Vagina (tissue), 2 donors: ENCODE measurements at places on chromosomes 1 and 21. TPM values are rescaled to one million over a fixed set of nuclear protein-coding genes. Genes with fewer than 3 reads are reported as not detected.

GRCh38 chr1:118914379-118915161 is 73.6 kb downstream of the TBX15 start:
- DNase-seq: no peak

DNA sequence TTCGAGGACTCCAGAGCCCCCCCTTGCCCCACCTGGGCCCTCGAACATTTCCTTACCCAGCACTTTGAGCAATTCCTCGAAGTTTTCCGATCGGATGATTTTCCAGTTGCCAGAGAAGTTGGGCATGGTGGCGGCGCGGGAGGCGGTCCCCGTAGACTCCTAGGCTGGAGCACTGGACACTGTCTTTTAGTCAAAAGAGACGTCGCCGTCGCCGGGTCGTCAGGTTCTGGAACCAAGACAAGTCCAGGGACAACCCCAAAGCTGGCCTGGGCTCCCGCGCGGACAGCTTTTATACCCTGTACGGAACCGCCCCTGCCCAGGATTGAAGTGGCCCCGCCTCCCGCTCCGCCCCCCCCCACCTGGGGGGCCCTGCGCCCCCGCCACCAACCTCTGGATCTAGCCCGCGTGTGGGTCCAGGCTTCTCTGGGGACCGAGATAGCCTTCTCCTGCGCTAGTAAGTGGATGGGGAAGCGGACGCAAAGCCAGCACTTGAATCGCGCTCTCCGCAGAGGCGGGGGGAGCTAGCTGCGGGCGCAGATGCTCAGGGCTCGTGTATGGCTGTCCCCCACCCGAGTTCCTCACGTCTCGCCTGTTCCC is at the start of gene CRABP2:
Gene CRABP2, minus strand, starts transcription at position 263 of the 597 bp plus-strand sequence. Its CDS starts 137 bp downstream, at position 126.
- DNase-seq: no peak

DNA sequence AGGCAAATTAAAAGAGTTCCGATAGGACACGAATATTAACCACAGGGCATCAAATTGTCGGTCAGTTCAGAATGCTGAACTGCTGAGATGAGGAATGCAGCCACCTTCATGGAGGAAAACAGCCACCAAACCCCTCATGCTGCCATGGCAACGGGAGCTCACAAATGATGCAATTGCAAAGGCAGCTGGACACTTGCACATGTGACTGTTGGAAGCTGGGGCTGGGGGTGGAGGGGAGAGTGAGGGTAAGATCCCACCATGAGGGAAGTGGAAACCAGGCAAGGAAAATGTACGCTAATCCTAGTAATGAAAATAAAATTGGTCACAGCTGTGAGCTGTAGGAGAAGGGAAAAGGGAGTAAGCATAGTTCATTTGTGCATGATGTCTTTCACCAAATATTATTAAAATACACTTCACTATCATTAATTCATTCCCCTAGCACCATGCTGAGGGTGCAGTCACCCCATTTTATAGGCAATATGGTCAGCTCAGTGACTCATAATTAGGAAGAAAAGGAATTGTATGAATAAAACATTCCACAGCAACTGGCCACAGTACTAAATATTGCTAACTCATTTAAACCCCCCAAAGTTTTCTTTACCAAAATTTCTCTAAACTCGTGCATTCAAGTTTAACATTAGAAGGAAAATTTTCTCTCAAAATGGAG is 15.3 kb downstream of the BECN2 start:
- no peak for DNase-seq

Gene PRDM16
- total RNA-seq: 3.9 TPM

DNA sequence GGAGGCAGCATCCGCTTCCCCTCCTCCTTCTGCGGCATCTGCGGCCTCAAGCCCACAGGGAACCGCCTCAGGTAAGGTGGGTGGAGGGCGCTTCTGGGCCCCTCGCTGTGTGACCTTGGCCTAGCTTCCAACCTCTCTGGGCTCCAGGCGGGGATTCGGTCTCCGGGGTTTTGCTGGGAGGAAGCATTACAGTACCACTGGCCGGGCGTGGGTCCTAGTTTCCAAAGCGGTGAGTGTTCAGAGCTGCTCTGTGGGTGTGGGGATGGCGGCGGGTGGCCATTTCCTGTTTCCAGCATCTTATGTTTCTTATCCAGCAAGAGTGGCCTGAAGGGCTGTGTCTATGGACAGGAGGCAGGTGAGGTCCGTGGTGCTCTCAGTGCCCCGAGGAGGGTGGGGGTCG is 11.6 kb downstream of the FAAH start:
- DNase-seq: no peak

Gene TSPEAR
- not detected for total RNA-seq

DNA sequence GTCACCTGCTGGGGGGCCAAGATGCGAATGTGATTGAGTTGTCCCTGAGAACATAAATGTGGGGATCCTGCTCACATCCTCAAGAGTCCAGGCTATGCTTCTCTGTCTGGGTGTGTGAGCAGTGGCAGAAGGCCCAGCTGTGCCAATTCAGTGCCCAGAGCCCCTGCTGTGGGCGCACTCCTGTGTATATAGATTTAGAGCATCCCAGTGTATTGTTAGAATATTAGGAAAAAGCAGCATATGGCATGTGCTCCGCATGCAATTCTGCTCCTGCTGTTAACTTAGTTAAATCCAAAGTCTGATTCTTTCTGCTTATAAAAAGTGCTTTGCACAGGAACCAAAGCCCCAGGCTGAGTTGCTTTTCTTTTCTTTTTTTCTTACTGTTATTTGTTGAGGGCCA is 37.8 kb downstream of the FAM78B start:
- DNase-seq: no peak

- no peak for DNase-seq
These were observed 59.7 kb downstream of the ERICH3 start for GRCh38 chr1:74613894-74614293.

Gene PODN
- total RNA-seq: 207 TPM

DNA sequence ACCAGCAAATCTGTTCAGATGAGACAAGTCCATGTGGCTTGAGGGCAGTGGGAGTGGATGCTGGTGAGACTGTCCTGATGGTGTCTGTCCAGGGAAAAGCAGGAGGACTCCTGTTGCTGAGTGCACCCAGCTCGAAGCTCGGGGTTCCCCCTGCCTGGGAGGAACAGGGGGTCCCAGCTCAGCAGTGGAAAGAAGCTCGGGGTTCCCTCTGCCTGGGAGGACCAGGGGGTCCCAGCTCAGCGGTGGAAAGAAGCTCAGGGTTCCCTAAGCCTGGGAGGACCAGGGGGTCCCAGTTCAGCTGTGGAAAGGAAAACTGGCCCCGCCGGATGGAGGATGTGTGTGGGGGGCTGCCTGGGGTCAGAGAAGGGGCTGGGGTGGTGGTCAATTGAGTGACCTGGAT is 39.1 kb downstream of the CRYAA start:
- no peak for DNase-seq

GRCh38 chr1:206579747-206580437 is 32.4 kb downstream of the EIF2D start:
- DNase-seq: no peak

DNA sequence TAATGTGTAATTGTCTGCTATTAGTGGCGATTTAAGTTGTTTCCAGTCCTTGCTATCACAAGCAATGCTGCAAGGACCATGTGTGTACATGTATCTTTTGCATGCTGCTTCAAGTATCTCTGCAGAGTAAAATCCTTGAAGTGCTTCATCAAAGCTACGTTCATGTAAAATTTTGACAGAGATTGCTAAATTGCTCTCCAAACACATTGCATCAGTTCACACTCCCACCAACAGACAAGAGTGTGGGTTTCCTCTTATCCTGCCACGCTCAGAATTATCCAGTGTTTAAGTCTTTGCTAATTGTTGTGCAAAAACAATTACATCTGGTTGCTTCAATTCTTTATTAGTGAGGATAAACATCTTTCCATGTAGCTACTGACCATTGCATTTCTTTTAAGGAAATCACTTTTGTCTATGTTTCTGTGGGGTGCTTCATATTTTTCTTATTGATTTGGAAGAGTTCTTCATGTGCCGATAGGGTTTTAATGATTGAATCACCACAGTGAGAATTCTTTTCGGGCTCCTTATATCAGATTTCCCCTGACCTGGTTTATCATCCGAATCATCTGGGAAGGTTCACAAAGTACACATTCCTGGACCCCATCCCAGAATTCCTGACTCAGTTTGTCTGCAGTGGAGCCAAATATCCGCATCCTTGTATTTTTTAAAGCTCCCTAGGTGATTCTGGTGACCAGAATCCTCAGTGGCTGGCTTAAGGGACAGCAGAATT is 56.3 kb upstream of the GALNT2 start:
- DNase-seq: no peak

GRCh38 chr1:156291226-156292061 is 4.0 kb downstream of the GLMP start:
- DNase-seq: no peak

GRCh38 chr1:174297351-174297750 is 138.0 kb downstream of the RABGAP1L start:
- DNase-seq: no peak

DNA sequence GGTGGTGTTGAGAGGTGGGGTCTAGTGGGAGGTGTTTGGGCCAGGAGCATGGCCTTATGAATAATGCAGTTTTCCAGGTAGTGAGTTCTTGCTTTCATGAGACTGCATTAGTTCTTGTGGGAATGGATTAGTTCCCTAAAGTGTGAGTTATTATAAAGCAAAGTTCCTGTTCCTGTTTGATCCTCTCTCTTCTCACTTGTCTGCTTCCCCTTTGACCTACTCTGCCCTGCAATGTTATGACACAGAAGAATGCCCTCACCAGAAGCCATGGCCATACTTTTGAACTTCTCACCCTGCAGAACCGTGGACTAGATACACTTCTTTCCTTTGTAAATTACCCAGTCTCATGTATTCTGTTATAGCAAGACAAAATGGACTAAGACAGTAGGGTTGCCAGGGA is 53.6 kb downstream of the MAP3K7CL start:
- DNase-seq: no peak

DNA sequence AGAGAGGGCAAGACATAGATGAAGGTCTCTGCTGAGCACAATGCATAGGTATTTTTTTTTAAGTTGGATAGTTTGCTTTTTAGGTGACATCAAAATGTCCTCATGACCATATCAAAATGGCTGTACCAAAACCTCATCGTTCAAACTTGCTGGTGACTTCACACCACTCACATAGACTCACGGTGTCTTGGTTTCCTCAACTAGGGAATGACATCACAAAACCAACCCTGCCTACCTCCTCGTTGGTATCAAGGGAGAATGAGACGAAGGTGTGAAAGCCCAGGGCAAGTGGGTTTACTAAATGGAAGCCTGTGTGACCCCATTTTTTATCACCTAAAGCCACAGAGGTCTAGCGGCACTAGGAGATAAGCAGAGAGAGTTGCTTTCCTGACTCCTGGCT is 1.6 kb downstream of the PIGR start:
- no peak for DNase-seq

Gene SLC30A10
- 0.25 TPM for total RNA-seq

Gene PCSK9
- total RNA-seq: 0.25 TPM

DNA sequence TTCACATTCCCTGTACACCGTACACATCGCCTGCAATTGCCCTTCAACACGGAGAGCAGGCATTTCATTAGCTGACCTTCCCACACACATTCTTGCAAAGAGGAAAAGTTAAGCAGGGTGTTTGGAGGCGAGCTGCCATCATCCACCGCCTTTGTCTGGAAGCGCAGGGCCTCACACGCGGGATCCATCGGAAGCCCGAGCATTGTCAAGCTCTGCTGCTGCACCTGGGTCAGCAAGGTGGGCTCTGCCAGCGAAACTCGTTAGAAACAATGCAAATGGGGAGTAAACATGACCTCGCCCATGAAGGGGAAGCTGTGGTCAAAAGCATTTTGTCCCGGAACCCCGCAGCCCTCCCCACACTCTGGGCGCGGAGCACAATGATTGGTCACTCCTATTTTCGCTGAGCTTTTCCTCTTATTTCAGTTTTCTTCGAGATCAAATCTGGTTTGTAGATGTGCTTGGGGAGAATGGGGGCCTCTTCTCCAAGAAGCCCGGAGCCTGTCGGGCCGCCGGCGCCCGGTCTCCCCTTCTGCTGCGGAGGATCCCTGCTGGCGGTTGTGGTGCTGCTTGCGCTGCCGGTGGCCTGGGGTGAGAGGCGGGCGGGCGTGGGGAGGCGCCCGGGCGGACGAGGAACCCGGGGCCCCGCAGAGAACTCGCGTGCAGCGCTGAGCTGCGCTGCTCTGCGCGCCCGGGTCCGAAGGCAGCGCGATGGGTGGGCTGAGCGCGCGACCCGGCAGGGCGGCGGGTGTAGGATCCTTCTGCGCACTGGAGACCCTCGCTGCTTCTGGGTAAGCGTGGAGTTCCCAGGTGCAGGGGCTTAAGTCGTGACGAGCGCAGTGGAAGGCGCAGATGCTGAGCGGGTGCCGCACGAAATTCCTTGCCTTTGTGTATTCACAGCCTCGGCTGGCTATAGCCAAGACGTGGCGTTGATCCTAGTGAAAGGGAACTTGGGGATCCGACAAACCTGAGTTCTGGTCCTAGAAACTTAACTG is at the start of gene CR1:
Gene CR1, plus strand, starts transcription at position 357 of the 992 bp plus-strand sequence. Its CDS starts 111 bp downstream, at position 468.
- no peak for DNase-seq

- DNase-seq: no peak
These were observed 42.0 kb downstream of the CXADR start for GRCh38 chr21:17554679-17555465.

- no peak for DNase-seq
These were observed 491.5 kb downstream of the NUF2 start for GRCh38 chr1:163813251-163813650.

Gene SELENOF
- total RNA-seq: 77.3 TPM

DNA sequence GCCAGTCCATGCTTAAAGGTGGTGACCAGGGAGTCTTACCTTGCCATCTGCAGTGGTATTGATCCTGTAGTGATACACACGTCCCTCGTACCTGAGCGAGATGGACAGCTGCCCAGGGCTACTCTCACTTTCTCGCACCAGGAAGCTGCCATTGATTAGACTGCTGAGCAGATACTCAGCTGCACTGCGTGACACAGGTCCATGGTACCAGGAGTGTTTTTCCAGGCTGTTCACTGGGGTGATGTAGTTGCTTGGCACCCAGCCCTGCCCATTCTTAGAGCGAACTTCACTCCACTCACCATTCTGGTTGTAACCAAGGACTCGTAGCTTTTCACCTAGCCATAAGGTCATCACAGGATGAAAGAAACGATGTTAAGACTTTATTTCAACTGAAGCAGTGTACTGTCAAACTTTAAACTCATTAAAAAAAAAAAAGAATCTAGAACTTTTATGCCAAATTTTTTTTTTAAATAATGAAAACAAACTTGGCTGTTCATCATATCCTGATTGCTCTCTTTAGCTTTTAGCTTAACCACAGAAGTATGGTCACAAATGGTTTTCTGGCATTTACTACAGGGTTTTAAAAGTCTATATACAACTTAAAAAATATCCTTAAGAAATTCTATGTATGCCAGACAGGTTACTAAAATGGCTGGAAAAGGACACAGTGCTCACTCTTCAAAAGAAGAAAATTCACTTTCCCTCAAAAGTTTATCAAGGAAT is 44.6 kb downstream of the TOR3A start:
- DNase-seq: no peak

- no peak for DNase-seq
These were observed 137.5 kb downstream of the NOS1AP start for GRCh38 chr1:162206749-162207635.

DNA sequence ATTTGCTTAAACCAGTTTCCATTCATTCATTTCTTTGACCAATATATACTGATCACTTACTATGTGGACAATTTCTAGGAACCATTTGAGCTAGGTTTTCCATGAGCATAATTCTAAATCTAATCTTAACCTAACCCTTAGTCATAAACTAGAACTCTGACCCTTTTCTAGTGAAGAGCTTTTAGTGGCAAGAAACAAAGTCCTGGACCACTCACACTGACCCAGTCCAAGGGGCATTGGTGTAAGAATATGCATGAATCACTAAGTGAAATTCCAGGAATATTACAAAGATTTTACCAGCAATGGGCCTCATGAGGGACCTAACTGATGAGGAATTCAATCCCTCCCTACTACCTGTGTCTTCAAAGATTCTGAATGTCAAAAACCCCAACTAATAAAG is 40.6 kb upstream of the SLC2A1 start:
- DNase-seq: no peak

Gene TTC34
- under 0.01 TPM for total RNA-seq

Gene PLPPR4
- total RNA-seq: 1.5 TPM

Gene RBM11
- 2.5 TPM for total RNA-seq
